ENCODE measurements at places on chromosomes 13 and 19.

- DNase-seq: no peak
These were observed 4.0 kb downstream of the KLF16 start for GRCh38 chr19:1859331-1859781.

DNA sequence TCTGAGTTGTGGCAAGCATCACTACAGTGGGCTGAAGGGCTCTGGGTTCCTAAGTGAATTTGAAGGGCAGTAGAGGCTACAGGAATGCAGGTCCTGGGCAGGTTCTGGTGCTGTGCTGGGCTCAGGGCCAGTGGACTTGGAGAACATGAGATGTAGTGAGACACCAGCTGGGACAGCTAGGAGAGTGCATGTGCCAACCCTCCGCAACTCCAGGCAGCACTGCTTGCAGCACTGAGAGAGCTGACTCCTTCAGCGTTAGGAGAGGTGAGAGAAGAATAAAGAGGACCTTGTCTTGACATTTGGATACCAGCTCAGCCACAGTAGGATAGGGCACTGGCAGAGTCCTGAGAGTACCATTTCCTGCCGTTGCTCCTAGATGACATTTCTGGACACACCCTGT is 739.9 kb upstream of the PRR20A start:
- no peak for DNase-seq

DNA sequence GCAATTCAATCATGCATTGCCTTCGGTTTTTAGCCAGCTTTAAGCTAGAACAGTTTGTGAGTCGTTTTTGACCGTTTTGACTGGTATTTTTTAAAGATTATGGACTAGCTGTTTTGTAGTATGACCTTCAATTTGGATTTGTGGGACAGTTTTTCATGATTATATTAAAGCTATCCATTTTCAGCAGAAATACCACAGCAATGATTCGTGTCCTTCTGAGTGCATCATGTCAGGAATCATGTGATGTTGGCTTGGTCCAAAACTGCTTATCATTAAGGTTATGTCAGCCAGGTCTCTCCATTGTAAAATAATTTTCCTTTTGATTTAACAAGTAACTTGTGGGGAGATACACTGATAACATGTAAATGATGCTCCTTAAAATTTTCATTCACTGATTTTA is 229.0 kb downstream of the POSTN start:
- DNase-seq: no peak

GRCh38 chr13:99830931-99831330 is 140.6 kb downstream of the ZIC5 start:
- DNase-seq: no peak

DNA sequence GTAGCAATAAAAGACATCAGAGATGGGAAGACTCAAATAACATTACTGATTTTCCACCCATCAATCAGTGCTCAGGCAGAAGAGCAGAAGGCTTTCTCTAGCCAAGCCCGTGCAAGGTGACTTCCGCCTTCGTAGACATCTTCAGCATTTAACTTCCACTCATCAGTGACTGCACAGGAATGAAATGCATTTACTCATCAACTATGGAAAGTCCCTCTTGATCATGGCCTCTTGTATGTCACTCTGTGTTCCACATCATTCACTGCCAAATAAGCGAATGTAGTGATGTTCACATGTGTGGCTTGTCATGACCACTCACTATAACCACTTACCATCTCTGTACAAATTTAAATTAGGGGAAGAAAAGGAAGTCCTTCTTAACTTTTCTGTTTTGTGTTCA is 49.4 kb downstream of the SACS start:
- no peak for DNase-seq

DNA sequence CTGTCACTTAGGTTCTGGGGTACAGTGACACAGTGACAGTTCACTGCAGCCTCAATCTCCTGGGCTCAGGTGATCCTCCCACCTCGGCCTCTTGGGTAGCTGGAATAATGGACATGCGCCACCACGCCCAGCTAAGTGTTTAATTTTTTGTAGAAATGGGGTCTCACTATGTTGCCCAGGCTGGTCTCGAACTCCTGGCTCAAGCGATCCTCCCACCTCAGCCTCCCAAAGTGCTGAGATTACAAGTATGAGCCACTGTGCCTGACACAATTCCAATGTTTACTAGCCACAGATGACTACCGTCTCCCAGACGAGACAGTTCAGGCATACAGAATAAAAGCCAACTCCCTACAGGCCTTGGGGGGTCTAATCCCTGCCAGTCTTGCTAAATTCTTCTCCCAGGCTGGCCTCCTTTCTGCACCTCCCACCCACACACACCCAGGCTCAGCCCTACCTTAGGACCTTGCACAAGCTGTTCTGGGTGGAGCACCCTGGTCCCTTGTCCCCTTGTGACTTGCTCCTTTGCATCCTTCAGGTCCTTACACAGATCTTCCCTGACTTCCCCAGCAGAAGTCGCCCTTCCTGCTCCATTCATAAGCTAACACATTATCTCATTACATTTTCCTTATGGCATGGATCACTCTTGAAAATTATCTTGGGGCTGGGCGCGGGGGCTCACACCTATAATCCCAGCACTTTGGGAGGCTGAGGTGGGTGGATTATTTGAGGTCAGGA is 106.4 kb downstream of the INSR start:
- DNase-seq: no peak

DNA sequence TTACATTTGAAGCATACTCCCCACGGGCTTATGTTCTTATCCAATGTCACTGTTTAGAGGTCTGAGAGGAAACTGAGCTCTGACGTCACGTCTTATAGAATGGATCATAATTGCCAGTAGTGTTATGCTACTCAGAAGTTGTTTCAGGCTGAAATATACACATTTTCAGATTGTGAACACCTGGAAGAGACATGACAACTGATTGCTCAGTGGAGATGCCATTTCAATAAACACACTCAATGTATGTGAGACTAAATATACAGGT is 17.3 kb downstream of the FLT1 start:
- no peak for DNase-seq

DNA sequence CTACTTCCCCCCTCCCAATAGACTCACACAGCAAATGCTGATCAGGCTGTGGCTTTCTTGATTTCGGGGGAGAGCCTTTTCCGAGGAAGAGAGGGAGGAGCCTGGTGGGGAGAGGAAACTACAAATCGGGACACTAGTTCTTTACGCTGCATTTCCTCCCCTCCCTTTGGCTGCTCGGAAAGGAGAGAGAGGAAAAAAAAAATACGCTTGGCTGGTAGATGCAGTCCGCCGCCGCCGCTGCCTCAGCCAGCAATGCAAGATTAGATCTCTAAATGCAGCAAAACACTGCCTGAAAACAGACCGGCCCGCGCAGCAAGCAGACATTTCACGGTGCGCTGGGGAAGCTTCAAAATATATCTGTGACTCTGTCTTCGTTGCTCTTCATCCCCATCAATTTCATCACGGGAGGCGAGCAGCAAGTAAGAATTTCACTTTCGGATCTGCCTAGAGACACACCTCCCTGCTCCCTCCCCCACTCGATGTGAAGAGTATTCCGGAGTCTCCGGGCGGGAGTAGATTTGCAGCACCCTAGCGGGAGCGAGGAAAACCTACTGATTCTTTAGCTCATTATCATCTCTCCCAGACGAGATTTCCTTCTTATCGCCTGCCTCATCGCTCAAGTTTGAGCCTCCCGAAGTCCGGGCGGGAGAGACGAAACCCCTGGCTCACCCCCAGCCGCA is at the start of gene PCDH17:
TSS of gene PCDH17 (plus strand) at position 149 of the 680 bp plus-strand sequence. CDS start 803 bp downstream, outside the sequence.
- DNase-seq: no peak

- no peak for DNase-seq
These were observed 23.4 kb upstream of the TCF3 start for GRCh38 chr19:1675633-1676350.

Measured in CD14-positive monocyte (primary cell).